ENCODE measurements at places on chromosomes 7 and 10.

GRCh38 chr10:110724937-110725336 lies 80.8 kb downstream of the RBM20 start:
- no peak for DNase-seq

GRCh38 chr10:99235658-99236626 lies at the start of gene HPSE2:
Gene HPSE2, minus strand, starts transcription at chr10:99235852.
- no peak for DNase-seq

DNA sequence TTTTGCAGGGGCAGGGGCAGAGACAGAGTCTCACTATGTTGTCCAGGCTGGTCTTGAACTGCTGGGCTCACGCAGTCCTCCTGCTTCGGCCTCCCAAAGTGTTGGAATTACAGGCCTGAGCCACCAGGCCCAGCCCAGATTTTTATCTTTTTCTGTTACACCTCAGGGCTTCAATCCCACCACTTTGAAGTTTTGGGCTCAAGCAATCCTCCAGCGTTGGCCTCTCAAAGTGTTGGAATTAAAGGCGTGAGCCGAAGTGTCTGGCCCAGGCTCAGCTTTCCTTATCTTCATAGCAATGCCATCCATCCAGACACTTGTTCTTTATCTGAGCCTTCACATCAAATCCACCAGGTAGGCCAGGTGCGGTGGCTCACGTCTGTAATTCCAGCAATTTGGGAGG lies 4.1 kb downstream of the TAF6 start:
- no peak for DNase-seq

GRCh38 chr7:22390516-22390915 lies 33.6 kb upstream of the RAPGEF5 start:
- DNase-seq: no peak

- peak; percentile 54 for DNase-seq
Observed at GRCh38 chr10:79333513-79333912, 13.8 kb upstream of the PPIF start.

GRCh38 chr10:4018054-4018511 lies 233.1 kb upstream of the KLF6 start:
- DNase-seq: no peak

GRCh38 chr7:38123494-38123893 lies 54.6 kb upstream of the STARD3NL start:
- no peak for DNase-seq

DNA sequence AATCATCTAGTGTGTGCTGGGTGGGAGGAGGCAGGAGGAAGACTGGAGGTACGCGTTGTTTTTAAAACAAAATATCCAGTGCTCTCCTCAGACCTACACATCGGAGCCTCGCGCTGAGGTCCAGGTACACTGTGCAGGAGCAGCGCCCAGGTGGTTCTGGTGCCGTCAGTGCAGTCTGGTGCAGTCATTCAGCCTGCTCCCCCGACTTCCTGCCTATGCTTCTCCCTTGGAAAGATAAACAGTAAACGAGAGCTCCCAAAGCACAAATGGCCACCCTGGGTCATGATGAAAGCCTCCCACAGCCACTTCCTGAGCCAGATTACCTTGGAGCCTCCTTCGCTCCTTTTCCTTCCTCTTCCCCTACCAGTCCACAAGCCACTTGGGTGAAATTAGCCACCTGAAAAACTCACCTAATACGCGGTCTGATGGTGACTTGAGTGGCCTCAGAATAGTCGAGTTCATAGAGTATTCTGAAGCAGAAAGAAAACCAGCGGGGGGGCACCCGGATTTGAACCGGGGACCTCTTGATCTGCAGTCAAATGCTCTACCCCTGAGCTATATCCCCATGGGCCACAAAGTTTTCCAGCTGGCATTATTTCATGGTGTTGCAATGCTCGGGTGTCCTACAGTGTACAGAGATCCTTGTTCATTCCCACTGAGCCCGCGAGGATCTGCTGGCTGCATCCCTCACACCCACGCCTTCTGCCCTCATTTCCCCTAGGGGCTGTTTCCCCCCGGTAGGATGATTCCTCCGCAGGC lies 82.5 kb downstream of the ZNF467 start:
- DNase-seq: peak; percentile 52

DNA sequence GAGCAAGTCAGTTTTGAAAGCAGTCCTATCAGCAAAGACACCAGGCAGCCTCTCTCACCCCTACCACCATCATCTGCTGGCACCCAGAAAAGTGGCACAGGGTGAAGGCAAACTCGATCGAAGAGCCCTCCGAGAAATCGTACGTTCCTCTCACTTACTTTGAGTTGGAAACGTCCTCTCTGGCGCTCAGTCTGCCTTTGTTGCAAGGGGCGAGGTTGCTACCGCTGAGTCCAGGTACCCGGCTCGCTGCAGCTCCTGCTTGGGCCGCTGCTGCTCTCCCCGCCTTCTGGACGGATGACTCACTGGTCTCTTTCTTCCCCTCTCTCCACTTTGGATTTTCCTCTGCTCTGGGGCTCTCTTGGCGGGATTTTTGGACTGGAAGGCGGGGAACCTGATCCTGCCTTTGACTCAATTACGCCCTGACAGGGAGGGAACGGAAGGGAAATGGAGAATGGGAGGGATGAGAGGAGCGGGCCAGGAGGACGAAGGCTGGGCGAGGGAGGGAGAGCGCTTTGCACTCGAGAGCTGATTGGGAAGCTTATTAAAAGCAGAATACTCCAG lies at the start of gene PTN:
Gene PTN (minus strand): TSS at position 453 of the 561 bp plus-strand sequence. CDS start 88,760 bp downstream, outside the sequence.
- DNase-seq: no peak

- DNase-seq: no peak
Observed at GRCh38 chr7:100396421-100396982, 23.2 kb downstream of the PILRA start.

- DNase-seq: no peak
Observed at GRCh38 chr7:48139459-48139858, 31.8 kb upstream of the ABCA13 start.

GRCh38 chr10:61655335-61655851 lies 7.3 kb upstream of the CABCOCO1 start:
- DNase-seq: no peak

DNA sequence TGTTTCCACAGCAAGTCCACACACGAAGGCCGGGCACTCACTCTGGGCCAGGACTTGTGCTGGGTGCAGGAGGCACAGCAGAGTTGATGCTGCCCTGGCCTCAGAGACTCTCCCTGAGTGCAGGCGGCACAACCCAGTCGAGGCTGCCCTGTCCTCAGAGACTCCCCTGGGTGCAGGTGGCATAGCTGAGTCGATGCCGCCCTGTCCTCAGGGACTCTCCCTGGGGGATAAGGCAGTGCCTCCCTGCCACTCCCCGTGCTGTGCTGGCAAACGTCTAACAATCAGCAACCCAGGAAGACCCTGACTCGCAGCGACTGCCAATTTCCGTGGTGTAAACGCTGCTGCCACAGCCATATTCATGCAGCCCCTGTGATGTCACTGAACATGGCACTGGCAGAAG lies 93.1 kb downstream of the PDGFA start:
- DNase-seq: no peak

DNA sequence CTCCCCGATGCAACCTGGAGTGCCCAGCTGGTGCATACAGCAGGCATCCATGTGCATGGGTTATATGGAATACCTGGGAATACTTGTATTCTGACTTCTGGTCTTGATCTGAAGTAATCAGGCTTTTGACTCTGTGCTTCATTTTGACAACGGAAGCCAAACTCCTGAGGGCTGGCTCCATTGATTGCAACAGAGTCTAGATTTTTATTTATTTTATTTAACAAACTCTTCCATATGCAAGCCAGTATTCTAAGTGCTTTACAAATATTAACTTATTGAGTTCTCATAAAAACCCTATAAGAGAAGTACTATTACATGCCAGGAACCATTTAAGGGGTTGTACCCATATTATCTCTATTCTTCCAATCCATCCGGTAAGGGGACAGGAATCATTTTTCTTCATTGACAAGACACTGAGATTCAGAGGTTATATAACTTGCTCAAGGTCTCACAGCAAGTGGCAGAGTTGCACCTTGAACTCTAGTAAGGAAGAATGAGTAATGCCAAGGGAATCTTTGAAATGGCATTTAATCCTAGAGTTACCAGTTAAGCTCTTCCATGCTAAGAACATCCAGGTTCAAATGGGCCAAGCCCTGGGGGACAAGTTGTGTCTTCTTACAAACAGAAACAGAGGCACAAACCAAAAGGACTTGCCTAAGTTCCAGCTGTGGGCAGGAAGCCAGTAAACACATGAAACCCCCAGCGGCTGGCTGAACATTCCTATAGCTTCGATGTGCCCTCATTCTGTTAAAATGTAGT lies 241.0 kb downstream of the WDR11 start:
- DNase-seq: no peak

DNA sequence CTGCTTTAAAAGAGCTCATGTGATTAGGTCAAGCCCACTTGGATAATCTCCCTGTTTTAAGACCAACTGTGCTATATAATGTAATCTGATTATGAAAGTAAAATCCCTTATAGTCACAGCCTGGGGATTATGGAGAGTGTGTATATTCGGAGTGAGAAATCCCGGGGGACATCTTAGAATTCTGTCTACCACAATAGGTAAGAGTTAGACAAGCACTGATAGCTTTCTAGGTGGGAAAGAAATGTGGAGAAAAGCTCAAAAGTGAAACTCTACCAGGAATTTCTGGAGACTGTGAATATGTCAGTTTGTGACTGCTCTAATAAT lies 2.9 kb upstream of the VCL start:
- no peak for DNase-seq

DNA sequence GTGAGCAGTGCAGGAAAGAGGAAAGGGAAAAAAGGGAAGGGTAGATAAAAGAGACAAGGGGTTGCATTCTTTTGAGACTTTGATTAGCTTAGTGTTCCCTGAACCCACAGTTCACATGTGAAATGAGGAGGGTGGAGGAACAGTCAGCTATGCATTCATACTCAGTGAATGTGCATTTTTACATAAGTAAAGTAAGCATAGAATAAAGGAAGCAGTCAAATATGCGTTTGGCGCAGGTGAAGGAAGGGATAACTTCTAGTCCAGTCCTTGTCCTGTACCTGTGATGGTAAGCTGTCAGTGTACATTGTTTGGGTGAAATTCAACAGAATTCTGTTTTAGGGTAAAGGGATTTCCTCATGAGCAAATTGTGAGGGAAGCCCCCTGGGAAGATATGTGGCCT lies 28.1 kb downstream of the HK1 start:
- no peak for DNase-seq

DNA sequence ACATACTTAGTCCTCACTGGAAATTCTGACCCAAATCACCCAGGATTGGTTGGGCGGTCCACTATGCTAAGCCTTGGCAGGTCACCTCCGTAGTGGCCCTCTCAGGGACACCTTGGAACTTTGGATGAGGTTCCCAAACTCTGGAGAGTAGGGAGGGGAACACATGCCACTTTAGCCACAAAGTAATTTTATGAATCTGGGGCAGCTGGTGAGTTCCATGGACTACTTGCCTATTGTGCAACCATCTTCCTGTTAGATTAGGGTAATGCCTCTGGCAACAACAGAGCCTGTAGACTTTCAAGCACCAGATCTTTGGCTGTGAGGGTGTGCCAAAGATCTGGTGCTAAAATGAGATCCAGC lies 77.7 kb downstream of the ITGB8 start:
- DNase-seq: no peak
